Foreskin keratinocyte (primary cell): ENCODE measurements at places on chromosomes 12 and 14.

GRCh38 chr12:40618636-40619035 lies 73.6 kb upstream of the CNTN1 start:
- DNase-seq: no peak

- no peak for DNase-seq
Measured at GRCh38 chr12:96986883-96987523, 79.9 kb downstream of the NEDD1 start.

- peak; percentile 56 for DNase-seq
Measured at GRCh38 chr14:28751467-28752058, 15.0 kb upstream of the FOXG1 start.

DNA sequence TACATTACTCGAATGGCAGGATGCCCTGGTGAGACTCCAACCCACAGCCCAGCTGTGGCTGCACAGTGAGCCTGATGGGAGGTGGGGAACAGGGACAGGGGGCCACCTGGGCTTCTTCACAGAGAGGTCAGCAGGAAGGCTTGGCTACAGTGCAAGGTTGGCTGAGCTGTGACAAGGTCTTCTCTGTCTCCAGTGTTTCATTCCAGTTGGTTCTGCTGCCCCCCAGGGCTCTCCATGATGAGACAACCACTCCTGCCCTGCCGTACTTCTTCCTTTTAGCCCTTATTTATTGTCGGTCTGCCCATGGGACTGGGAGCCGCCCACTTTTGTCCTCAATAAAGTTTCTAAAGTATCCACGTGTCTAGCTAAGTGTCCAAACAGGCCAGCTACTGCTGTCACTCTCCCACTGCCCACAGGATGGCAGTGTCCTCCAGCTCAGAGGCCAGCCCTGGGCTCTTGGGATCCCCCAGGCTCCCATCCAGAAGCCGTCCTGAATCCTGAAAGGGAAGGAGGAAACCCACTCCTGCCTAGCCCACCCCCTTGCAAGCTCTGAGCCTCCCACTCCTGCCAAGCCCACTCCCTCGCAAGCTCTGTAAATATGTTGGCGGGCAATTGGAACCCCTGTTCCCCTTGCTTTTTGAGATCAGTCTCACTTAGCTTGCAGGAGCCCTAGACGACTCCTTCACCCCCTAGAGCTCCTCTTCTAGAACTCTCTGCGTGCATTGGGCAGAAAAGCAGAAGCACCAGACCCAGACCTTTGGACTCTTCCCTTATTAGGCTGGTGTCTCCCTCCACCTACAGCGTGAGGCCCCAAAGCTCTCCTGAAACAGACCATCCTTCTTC lies 5.4 kb downstream of the C1QL4 start:
- no peak for DNase-seq

DNA sequence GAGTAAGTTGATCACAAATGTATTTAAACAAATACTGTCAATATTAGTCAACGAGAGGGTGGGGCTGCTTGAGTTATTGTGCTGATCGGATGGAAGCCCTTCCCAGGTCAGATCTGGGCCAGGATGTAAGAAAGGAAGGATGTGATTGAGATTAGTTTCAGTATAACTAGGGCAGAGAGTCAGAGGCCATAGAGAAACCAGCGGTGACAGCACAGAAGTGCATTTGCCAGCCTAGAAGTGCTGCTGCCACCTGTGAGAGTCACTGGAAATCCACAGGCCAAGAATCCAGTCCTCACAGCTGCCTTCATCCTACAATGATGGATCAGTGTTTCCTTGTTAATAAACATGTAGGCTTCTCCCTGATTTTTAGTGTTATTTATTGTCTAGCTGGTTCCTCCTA lies 9.8 kb upstream of the FERMT2 start:
- no peak for DNase-seq

GRCh38 chr12:45425426-45425825 lies 209.5 kb downstream of the ANO6 start:
- no peak for DNase-seq

- no peak for DNase-seq
Measured at GRCh38 chr12:48183876-48184548, 568 bp downstream of the CCDC184 start.

DNA sequence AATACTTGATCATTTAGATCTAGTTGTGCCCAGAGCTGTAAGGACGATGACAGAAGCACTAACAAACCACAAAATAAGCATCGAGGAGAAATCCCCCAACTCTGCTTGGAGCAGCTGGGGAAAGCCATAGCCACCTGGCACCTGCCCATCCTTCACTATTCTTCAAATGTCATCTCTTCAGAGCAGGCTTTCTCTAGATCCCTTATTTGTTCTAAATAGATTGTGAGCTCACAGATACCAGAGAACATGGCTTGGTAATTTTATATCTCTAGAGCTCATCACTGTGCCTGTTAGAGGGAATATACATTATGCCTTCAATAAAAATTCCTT lies 50.9 kb downstream of the GRIP1 start:
- no peak for DNase-seq

GRCh38 chr12:66664076-66664475 lies 14.8 kb downstream of the GRIP1 start:
- no peak for DNase-seq

- no peak for DNase-seq
Measured at GRCh38 chr12:111408116-111408440, 2.4 kb downstream of the SH2B3 start.

DNA sequence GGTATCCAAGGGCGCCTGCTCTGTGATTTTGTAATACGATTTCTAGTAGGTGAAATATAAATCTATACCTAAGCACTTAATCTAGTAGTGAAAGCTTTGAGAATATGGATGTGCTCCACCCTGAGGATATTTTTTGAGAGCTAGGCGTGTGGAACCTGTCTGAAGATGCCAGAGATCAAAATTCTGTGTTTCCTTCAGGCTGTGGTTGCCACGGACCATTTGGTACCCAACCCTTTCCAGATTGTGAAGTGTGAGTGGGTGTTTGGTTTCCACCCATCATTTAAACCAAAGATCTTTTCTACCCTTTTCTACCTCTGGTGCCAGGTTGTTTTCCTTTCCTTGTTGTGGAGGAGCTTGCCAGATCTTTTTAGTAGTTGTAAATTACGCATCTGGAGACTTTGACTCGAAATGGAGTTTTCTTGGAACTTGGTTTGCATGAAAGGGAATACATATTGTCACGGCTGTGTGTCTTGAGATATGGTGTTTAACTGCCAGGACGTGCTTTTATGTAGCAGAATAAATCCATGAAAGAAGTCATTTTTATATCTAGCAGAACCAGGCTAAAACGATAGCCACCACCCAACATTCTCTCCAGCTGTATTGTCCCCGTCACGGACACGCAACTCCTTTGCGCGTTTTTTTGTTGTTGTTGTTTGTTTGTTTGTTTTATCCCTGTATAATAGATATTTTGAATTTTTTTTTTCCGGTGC lies 2.2 kb downstream of the LRFN5 start:
- DNase-seq: no peak

GRCh38 chr14:64745511-64746091 lies 41.4 kb downstream of the PLEKHG3 start:
- no peak for DNase-seq

DNA sequence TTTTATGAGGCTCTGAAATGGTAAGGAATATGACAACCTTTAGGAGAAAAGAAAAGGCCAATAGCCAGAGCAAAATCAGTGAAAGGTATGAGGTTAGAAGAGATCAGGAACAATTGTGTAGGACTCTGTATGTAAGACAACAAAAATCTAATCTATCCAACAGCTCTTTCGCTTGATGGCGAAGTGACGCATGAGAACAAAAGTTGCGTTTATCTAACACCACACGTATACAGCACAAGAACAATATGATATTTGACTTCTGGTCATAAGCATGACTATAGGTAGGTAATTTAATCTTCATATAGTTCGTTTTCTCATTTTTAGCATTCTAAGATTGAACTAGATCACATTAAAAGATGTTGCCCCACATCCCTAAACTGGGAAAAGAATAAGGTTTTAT lies 1.5 kb downstream of the CLECL1 start:
- DNase-seq: no peak

GRCh38 chr12:124475295-124476010 lies 92.0 kb downstream of the NCOR2 start:
- no peak for DNase-seq

DNA sequence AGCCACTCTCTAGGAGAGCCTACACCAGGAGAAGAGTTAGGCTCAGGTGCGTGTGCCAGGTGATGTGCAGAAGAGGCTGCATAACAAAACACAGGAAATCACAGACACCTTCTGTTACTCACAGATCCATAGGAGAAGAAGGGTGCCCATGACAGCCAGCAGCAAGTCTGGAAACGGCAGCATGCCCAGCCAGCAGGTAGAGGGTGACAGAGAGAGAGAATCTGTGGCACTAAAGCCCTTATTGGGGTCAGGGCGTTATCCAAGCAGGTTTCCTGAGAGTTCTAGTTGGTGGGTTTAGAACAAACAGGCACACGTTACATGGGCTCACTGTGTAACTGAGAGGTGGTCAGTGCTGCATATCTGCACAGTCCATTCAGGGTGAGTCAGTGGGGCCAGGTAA lies 14.9 kb upstream of the SLC8A3 start:
- DNase-seq: no peak

DNA sequence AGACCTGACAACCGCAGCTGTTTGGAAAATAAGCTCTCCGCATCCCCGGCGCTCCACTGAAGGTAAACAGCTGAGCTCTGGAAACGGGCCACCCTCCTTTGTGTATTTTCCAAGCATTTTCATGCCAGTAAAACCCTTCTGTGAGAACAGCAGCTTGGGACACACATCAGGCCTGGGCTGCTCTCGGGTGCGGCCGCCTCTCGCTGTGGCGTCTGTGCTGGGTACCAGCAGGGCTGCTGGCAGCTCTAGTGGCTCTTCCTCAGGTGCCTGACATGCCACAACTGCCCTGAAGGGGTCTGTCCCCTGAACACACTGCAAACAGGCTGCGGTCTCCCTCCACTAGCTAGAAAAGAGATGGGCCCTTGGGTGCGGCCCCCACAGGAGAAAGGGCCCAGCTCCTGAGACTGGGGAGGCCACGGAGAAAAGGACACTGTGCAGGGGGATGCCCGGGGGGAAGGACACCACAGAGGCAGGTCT lies 96.3 kb downstream of the ITPK1 start:
- no peak for DNase-seq

GRCh38 chr14:97970222-97970621 lies 1173.0 kb downstream of the VRK1 start:
- no peak for DNase-seq

GRCh38 chr14:94177806-94178205 lies 3.7 kb downstream of the PPP4R4 start:
- peak; percentile 68 for DNase-seq

DNA sequence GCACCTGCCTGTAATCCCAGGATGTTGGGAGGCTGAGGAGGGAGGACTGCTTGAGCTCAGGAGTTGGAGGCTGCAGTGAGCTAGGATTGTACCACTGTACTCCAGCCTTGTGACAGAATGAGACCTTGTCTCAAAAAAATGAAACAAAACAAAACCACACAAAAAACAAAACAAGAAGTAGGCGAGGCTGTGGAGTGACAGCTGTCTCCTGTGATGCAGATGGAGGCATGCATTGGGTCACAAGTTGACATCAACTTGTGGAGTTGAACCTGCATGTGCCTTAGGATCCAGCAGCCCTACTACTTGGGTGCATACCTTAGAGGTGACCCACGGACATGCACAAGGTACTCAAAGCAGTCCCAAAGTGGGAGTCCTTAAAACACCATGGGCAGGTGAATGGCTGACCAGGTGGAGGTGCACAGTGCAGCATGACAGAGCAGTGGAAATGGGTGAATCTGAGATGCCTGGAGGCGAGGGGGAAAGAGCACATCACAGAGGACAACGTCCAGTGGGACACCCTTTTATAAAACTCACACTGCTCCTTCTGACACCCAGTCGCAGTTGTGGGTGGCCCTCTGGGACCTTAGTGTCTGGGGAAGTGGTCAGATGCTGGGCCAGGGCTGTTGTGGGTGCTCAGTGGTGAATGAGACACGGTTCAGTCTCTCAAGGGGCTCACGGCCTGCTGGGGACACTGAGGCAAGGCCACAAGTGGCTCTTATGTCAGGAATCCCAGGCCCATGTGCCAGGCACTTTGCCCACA lies 12.7 kb downstream of the PLBD2 start:
- no peak for DNase-seq

- no peak for DNase-seq
Measured at GRCh38 chr12:109600481-109600880, 26.9 kb downstream of the MVK start.

GRCh38 chr12:78961171-78961570 lies 96.6 kb downstream of the SYT1 start:
- no peak for DNase-seq

GRCh38 chr12:92175961-92176360 lies 30.3 kb upstream of the BTG1 start:
- no peak for DNase-seq

DNA sequence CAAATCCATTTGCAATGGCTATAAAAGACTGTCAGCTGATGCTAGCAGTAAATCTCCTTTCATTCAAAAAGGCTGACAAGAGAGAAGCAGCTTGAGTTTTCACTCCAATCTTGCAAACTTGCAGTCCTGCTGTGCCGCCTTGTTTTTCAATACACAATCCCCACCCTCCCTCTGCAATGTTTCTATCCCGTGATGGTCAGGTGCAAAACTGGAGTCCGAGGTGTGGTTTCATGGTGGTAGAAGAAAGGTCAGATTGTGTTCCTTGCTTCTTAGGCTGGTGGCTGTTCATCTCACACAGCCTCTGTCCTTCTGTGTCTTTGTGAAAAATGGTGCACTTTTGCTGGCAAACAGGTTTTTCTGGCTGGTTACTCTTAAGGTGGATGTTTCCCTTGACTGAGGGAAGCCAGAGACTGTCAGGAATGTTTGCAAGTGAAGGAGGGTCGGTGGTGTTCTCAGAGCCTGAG lies 27.7 kb upstream of the TBX3 start:
- peak; percentile 26 for DNase-seq

DNA sequence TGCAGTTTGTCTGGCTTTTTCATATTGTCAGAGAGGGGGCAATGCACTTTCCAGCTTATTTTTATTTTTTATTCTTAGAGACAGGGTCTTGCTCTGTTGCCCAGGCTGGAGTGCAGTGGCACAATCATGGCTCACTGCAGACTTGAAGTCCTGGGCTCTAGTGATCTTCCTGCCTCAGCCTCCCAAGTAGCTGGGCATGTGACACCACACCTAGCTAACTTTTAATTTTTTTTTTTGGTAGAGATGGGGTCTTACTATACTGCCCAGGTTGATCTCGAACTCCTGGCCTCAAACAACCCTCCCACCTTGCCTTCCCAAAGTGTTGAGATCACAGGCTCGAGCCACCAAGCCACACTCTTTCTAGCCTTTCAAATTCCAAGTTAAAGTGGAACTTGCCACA lies 3.9 kb upstream of the A2ML1 start:
- DNase-seq: no peak

- DNase-seq: no peak
Measured at GRCh38 chr12:51692016-51692415, 101.0 kb downstream of the SCN8A start.

GRCh38 chr12:14770496-14771461 lies 32.5 kb downstream of the WBP11 start:
- DNase-seq: peak; percentile 84

- no peak for DNase-seq
Measured at GRCh38 chr12:666766-667308, 3.6 kb upstream of the NINJ2 start.
